Adrenal gland (tissue), 19 donors: ENCODE measurements at places on chromosomes 5 and 9. TPM values are rescaled to one million over a fixed set of nuclear protein-coding genes. Genes with fewer than 3 reads are reported as not detected.

DNA sequence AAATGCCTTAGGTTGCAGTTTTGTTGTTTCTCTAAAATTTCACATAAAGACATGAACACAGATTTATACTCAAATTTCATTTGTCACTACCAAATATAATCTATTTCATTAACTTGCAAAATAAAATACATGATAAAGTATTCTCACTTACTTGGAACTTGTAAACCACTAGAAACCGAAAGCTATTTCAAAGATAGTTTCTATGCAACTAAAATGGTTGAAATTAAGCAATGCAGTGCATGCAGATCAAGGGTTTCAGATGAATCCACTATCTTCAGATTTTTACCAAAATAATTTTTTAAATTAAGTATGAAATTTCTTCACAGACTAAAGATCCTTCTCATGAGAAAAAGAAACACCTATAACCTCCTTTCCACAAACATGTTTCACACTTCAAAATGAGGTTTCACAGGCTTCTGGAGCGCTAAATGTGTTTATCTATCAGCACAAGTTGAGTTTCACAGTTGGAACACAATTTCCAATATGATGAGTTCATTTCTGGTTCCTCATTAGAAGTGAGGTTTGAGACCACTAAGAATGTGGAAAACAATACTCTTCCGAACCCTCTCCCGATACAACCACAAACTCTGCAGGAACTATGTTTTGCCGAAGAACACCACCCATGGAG, 63.9 kb downstream of the EPB41L4A start:
- H3K4me1 ChIP-seq, result peaks cover 6% of the 10 kb centered on the region
- H3K27ac ChIP-seq, result no peak overlapping the region
- no peak for DNase-seq
- H3K36me3 ChIP-seq, result no peaks in the 10 kb centered on the region

PCDHB2 gene
- 1.3 TPM for total RNA-seq

GRCh38 chr5:8418049-8418426, 549.1 kb downstream of the MTRR start:
- no peak overlapping the region for H3K27ac ChIP-seq
- no peaks in the 10 kb centered on the region for H3K36me3 ChIP-seq
- H3K27me3 ChIP-seq, result no peaks in the 10 kb centered on the region

GRCh38 chr9:109251080-109251775, 69.6 kb downstream of the EPB41L4B start:
- H3K36me3 ChIP-seq, result no peaks in the 10 kb centered on the region
- peak; percentile 61 for DNase-seq
- peak overlapping the region; percentile 44 for H3K27ac ChIP-seq
- peaks cover 14% of the 10 kb centered on the region for H3K4me1 ChIP-seq
- no peak overlapping the region for H3K4me3 ChIP-seq
- no peaks in the 10 kb centered on the region for H3K27me3 ChIP-seq

SPATA31C1 gene
- not detected for total RNA-seq
